ENCODE measurements at places on chromosomes 5 and 9.

GRCh38 chr9:123942542-123942941 lies 12.6 kb upstream of the DENND1A start:
- no peak for DNase-seq

DNA sequence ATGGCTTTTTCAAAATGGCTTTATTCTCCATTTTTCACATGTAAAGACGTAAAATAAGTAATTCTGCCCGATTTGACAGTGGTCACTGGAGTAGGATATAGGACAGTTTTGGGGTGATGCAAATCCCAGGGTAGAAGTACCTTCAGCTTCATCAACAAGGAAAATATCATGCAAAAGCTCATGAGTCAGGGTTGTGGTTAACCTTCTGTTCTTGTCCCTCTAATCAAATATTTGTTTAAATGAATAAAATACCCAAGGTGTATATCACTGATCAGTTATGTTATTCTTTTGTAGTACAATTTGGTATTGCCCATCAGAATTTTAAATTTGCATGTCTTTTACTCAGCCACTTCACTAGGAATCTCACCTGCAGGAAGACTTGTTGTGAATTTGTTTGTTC lies 40.0 kb downstream of the FBXL7 start:
- no peak for DNase-seq

DNA sequence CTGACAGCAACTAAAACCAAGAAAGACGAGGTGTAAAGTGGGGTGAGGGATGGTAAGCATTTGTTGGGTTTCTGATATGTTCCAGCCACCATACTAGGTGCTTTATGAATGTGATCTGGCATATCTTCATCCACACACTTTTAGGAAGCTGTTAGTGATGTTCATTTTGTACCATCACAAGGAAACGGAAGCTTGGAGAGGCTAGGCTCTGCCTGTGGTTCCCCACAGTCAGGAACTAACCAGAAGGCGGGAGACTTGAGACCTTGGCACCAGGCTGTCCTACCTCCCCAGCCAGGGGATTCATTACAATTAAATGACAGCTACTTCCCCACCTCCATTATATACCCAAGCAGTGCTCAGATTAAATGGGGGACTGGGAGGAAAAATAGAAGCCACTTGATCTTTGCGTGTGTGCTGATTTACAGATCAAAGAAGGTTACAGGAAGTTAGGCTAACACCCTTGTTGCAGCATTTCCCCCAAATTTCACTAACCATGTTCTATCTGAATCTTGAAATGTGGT lies 43.0 kb downstream of the SFXN1 start:
- no peak for DNase-seq

DNA sequence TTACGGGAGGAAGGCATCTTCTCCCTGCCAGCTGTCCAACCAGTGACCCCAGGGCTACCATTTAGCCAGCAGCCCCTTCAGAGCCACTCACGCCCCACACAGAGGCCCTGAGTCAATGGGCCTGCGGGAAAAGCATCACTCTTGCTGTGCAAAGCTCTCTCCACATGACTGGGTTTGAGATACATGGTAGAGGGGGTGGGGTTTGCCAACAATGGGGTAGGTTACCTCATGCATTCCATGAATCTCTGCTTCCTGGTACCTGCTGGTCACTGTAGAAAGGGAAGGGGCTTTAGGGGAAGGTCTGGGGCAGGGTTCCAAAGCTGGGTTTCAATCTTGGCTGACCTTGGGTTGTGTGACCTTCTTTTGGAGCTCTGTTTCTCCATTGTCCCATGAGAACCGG lies 22.9 kb upstream of the TTLL11 start:
- DNase-seq, result peak; percentile 9

DNA sequence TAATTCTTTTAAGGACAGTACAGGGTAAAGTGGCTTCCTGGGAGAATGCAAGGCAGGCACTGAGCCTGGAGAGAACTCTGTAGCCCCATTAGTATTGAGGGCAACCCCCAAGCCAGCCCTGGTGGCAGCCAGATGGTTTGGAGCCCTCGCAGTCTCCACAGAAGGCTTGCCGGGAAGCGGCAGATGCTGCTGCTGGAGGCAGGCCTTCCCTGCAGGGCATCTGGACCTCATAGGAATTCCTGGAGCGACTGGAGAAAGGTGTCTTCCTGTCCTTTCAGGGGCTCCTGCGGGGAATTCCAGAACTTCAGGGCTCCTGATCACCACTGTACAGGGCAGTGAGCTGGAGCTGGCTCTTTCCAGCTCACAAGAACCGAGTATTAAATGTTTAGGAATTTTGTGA lies 167.5 kb downstream of the INSYN2B start:
- no peak for DNase-seq

DNA sequence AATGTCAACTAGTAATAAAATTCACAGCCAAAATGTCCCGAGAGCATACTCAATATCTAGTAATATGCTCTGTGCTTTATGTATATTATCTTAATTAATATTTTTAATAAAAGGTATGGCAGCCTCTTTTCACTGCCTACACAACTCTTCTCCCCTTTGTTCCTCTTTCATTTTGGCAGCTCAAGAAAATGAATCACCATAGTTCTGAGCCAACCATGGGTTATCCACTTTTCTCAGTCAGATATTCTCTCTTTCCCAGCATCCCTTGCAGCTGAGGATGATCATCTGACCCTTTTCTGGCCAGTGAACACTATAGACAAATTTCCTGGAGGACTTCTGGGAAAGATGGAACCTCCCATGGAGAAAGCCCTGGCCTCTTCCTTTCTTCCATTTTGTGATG lies 8.2 kb upstream of the DOCK8 start:
- DNase-seq, result no peak

DNA sequence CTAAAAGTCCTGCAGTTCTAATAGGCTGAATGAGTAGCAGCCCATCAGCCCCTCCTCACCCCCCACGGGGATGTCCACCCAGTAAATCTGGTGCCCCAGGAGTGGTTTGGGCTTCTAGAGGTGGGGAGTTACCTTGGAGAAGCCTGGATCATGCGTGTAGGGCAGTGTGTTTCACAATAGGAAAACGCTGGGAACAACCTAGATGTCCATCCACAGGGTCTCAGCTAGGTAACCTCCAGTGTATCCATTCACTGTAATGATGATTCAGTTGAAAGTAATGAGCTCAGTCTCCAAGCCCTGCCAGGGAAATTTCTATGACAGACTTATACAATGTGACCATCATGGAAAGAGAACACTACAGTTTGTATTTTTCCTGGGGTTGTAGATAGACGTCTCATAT lies 51.8 kb downstream of the NDST1 start:
- DNase-seq, result no peak

GRCh38 chr9:98465799-98466198 lies 210.3 kb upstream of the TBC1D2 start:
- no peak for DNase-seq

DNA sequence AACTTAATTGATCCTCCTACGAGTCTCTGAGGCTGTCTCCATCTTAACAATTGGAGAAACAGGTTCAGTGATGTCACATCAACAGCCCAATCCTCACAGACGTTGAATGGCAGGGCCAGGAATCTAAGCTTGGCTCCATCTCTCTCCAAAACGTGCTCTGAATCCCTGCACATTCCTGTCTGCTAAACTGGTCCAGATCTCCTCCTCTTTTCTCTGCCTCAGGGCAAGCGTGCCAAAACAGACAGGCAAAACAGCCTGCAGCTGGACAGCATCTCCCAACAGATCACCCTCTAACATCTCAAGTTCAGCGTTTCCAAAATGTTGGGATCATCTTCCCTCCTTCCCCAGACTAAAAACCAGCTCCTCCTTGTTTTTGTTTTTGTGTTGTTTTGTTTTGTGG lies 6.6 kb downstream of the FBP1 start:
- no peak for DNase-seq

DNA sequence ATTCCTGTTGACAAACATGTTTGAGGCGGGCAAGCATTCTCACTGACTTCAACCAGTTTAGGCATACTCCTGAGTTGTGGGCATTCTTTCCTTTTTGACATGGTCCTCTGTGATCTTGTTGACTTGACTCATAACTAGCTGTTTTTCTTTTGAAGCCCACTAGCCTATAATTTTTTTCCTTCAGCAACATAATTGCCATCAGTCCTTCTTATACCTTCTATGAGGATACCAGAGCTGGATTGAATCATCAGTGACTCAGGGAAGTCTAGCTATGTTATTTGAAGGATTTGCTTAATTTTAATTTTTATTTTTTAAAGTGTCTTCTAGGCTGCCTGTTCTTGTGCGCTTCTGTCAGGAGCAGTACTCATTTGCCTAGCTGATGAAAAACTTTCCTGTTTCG lies 259.5 kb downstream of the NR3C1 start:
- no peak for DNase-seq

DNA sequence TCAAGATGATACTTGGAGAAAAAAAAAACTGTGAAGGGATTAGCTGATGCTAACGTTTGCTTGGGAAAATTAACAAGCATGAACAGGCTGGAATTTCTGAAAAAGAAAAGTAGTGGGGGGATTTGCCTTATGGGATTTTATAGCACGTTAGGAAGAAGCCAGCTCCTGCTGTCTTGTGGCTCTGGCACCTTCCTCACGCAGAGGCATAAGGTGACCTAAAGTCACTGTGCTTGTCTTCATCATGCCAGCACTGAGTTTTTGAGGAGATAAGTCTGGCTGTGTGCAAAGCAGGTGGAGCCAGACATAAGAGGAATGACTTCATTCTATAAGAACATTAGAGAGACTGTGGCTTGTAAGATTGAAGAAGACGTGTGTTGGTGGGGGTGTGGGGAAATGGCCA lies 94.4 kb upstream of the MAP1B start:
- no peak for DNase-seq

GRCh38 chr9:28158451-28158850 lies 585.2 kb upstream of the C9orf72 start:
- no peak for DNase-seq

DNA sequence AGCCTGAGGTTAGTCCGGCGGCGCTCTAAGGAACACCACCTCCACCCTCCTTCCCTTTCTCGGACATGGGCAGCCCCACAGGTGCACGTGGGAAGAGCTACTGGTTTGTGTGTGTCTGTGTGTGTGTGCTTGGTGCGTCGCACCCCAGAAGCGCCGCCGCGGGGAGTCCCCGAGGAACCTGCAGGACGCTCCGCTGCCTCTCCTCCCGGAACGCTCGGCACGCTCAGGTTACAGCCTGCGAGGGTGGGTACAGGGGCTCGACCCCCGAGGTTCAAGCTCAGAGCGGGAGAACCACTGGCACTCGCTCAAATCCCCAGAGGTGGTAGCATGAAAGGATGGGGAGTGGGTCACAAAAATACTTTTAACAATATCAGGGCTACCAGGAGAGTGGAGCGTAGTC lies 2.0 kb downstream of the ASTN2 start:
- no peak for DNase-seq

GRCh38 chr9:108119530-108120113 lies 630.1 kb upstream of the KLF4 start:
- no peak for DNase-seq

GRCh38 chr9:18662320-18662719 lies 188.4 kb downstream of the ADAMTSL1 start:
- DNase-seq, result no peak

DNA sequence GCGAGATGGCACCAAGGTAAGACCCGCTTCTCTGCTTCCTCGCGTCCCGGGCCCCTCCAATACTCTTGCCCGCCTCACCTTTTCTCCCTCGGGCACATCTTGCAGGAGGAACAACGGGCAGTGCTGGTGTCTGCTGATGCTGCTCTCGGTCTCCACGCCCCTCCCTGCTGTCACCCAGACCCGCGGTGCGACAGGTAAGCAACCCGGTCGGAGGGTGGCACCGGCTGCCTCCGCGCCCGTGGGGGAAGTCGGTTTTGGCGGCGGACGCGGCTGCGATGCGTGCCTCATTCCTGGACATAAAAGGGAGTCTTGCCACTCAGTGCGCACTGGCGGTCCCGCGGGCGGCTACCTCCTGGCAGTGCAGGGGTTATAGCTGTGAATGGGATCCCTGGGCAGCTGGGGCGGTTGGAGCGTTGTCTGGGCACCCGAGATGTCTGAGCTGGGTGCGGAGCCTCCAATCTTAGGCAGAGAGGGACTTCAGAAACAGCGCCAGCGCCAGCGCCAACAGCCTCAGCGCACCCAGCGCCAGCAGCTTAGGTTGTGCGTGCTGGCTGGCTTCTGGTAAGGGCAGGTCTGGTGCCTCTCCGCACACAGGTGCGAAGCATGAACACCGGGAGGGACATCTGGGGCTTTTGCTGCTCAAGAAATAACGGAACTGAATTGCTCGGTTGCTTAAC lies 488 bp downstream of the COL15A1 start:
- peak; percentile 2 for DNase-seq

- DNase-seq, result no peak
Observed at GRCh38 chr9:130267930-130268329, 2.4 kb downstream of the HMCN2 start.

GRCh38 chr5:133809801-133810200 lies 158.6 kb downstream of the C5orf15 start:
- DNase-seq, result no peak

DNA sequence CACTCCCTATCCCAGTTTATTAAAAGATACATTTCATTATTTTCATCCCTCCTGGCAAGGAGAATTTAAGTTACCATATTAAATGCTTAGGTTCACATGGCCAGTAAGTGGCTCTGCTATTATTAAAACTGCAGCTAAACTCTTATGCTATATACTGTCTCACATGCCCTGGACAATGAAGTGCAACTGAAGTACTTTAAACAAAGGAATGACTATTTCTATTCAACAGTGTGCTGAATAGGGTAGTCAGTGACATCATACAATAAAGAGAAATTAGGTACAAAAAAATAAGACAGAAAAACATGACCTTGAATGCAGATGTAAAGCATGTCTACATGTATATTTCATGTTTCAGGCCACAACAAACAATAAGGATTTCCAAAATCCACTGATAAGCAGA lies 282.6 kb upstream of the SMC2 start:
- DNase-seq, result no peak

GRCh38 chr9:23820451-23821374 lies 5.3 kb downstream of the ELAVL2 start:
- peak; percentile 24 for DNase-seq

DNA sequence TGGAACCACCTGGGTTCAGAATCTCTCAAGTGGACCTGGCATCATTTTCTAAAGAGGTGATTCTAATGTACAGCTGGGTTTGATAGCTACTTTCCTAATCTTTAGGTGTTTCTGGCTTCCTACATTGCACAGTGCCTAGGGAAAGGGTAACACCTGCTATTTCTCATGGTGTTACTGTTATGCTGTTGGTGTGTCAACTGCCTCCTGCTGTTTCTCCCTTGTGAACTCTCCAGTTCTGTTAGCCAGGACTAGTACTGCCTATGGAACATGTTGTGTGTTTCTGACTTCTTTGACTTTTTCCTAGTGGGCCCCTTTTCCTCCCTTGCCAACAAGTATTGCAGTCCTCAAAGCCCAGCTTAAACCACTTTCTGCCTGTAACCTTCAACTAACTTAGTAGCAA lies 5.5 kb downstream of the ARHGEF28 start:
- no peak for DNase-seq

All from DMS79 treated with DMSO at 0.1 percent for 48 hours (cell line).